ENCODE measurements at places on chromosomes 16 and 17.

GRCh38 chr16:81707411-81708265 lies 71.5 kb upstream of the PLCG2 start:
- no peak for DNase-seq

GRCh38 chr17:2053380-2054261 lies 1.3 kb upstream of the HIC1 start:
- peak; percentile 84 for DNase-seq

DNA sequence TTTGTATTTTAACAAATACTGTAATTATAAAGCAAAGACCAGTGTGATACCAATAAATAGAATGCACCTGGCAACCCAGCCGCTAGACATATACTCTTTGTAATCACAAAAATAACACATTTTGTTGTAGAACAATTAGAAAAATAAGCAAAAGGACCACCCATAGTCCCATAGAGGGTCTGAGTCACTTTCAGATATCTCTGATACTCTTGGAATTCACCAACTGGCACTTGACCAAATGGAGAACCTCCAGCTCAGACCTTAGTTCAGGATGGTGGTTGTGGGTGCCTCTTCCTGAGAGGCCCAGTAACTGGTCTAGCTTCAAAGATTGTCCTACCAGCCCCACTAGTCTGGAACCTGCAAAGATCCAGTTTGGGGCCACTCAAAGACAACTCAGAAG lies 789 bp upstream of the TERF2 start:
- DNase-seq, result no peak

DNA sequence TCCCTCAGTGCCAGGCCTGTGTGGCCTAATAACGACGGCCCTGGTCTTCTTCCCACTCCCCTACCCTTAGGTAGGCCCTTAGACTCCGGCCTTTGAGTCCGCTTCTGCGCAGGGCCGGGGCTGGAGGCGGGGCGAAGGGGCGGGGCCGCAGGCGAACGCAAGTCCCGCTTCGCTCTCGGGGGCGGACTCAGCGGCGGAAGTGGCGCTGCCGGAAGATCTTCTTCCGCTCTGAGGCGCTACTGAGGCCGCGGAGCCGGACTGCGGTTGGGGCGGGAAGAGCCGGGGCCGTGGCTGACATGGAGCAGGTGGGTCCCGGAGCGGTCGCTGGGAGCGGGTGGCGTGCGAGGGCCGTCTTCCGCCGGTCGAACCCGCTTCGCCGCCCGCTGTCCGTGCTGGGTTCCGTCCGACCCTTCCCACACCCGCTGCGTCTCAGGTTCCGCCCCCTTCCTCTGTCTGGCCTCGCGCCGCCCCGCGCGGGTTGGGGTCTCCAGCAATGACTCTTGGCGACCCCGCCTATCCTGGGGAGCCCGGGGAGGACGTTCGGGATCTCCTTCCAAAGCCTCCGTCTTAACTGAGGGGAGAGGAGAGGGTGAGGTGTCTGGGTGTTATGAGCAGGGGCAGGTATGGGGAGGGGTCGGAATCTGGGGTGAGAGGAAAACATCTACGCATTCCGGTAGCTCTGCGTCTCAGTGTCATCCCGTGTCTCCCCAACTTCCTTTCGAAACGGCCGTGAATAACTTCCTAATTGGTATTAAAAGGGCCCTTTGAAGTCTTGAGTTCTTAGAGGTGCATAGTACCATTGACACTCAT lies at the start of gene STARD3:
Gene STARD3 (plus strand): TSS at position 218 of the 810 bp plus-strand sequence. CDS start 16,388 bp downstream, outside the sequence.
- DNase-seq, result peak; percentile 89

DNA sequence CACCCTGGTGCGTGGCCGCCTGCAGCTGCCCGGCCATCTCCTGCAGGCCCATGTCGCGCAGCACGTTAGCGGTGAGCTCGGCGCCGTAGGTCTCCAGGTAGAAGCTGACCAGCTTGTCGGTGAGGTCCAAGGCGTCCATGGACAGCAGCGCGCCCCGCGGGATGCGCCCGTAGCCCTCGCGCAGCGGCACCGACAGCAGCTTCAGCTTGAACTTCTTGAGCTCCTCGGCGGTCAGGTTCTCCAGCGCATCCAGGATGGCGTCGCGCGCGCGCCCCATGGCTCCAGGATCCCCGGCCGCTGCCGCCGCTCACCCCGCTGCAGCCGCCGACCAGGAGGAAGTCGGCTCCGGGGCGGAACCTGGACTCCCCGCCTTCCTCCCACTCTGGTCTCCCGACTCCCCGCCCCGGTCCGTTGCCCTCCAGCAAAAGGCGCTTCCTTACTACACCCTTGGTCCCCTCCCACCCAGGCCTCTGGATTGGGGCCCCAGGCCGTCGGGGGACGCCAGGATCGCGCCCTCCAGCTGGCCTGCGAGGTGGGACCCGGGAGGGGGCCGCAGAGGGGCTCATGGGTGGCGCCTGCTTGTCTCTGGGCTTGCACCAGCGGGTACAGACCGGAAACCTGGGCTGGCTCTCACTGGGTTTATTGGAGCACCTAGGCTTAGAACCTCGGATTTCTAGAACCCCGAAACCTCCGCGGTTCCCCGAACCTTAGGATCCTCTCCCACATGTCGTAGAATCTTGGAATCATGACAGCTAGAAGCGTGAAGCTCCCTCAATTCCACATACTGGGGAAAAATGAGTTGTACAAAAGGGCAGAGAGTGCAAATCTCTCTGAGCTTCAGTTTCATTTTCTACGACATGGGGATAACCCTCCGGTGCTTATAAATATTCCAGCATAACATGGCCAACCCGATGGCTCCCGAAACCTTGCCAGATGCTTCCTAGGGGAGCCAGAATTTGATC lies at the start of gene PYCARD:
Gene PYCARD (minus strand): TSS at position 347 of the 962 bp plus-strand sequence. CDS start 70 bp downstream, at position 277.
- DNase-seq, result peak; percentile 18
